Aorta (tissue), 5 donors: ENCODE measurements at places on chromosomes 5 and 9. TPM values are rescaled to one million over a fixed set of nuclear protein-coding genes. Genes with fewer than 3 reads are reported as not detected.

GRCh38 chr5:45491368-45491767 lies 204.8 kb downstream of the HCN1 start:
- H3K4me1 ChIP-seq = no peaks in the 10 kb centered on the region
- H3K36me3 ChIP-seq = no peaks in the 10 kb centered on the region
- no peaks in the 10 kb centered on the region for H3K27me3 ChIP-seq
- DNase-seq = no peak

DNA sequence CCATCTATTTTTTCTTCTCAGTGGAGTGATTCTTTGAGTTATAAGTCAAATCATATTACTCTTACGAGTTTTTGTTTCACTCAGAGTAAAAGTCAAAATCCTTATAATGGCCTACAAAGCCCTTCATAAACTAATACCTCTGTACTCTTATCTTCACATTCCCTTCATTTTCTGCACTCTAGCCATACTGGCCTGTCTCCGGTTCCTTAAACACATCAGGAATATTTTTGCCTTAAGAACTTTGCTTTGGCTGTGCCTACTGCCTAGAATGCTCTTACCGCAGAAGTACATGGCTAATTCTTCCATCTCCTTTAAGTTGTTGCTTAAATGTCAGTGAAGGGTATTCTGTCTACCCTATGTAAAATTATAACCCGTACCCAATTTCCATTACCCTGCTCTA lies 132.9 kb upstream of the GRHPR start:
- no peak overlapping the region for H3K27ac ChIP-seq
- H3K36me3 ChIP-seq = no peaks in the 10 kb centered on the region
- H3K4me3 ChIP-seq = no peak overlapping the region

DNA sequence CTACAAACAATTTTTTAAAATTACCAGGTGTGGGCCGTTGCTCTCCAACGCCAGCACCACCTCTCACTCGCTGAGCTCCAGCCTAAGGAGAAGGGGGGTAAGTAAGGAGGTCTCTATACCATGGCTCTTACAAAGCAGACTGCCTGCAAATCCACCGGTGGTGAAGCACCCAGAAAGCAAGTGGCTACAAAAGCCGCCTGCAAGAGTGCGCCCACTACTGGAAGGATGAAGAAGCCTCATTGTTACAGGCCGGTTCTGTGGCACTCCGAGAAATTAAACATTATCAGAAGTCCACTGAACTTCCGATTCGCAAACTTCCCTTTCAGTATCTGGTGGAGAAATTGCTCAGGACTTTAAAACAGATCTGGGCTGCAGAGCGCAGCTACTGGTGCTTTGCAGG lies 46.0 kb downstream of the CDO1 start:
- DNase-seq = no peak
- no peaks in the 10 kb centered on the region for H3K4me1 ChIP-seq
- no peak overlapping the region for H3K4me3 ChIP-seq
- H3K27ac ChIP-seq = no peak overlapping the region
- H3K36me3 ChIP-seq = no peaks in the 10 kb centered on the region

DNA sequence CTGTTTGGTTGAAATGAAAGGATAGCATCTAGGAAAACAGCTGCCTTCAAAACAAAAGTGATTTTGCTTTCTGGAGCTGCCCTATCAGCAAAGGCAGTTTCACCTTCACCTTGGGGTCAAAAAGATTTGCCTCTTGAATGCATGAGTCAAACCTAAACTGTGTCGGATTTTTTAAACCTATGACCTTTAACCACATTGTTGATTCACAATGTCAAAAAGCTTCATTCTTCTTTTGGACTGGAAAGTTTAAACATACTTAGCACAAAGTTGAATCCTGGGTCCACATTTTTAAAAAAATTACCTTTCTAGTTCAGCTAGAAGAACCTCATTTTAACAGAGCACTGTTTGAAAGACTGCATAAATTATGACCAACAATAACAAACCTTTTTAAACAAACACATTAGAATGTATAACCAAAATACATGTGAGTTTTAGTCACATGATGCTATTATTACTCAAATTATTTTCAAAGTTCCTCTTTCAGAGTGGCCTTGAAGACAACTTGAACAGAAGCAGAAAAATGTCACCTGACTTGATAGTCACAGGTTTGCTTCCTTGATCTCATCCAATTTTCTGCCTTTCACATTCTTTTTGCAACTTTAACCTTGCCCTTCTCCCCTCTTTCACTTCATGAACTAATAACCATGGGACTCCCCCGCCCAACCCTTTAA lies 109.7 kb upstream of the LHFPL2 start:
- no peak overlapping the region for H3K27ac ChIP-seq
- H3K4me3 ChIP-seq = no peak overlapping the region
- no peak for DNase-seq
- H3K4me1 ChIP-seq = peaks cover 2% of the 10 kb centered on the region
- no peaks in the 10 kb centered on the region for H3K36me3 ChIP-seq

DNA sequence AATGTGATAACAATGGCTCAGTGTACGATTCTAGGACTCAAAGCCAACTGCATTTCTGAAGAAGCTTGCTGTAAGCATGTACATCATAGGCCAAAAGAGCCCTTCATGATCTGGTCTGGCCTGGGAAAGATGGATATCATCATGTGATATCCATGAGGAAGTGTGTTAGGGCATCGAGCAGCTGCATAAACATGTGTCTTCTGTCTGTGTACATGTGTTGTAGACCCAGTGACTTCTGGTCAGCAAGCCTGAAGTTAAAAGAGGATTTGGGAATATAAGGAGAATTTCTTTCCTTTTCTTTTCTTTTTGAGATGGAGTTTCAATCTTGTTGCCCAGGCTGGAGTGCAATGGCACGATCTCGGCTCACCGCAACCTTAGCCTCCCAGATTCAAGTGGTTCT lies 15.5 kb upstream of the NAA35 start:
- no peaks in the 10 kb centered on the region for H3K36me3 ChIP-seq
- H3K27me3 ChIP-seq = no peaks in the 10 kb centered on the region
- no peak for DNase-seq

GRCh38 chr5:83026930-83027687 lies 50.1 kb downstream of the TMEM167A start:
- H3K27me3 ChIP-seq = no peaks in the 10 kb centered on the region
- no peak for DNase-seq
- peaks cover 2% of the 10 kb centered on the region for H3K4me1 ChIP-seq
- H3K36me3 ChIP-seq = no peaks in the 10 kb centered on the region

DNA sequence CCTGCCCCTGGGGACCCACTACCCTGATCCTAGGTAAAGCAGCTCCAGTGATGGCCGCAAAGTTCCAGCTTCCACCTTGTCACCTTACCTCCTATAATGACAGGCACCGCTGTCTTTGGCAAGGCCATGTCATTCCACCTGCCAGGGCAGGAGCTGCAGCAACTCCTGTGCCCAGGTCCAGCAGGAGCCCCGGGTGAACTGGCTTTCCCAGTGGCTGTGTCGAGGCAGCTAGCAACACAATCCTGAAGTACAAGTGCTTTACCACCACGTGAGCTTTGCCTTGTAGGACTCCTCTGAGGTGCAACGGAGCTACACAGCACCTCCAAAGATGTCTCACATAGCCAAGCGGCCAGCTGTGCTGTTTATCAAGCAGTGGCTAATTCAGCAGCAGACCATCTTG lies 20.7 kb upstream of the MGAT1 start:
- no peak overlapping the region for H3K4me3 ChIP-seq
- no peak overlapping the region for H3K27ac ChIP-seq
- DNase-seq = no peak
- H3K27me3 ChIP-seq = no peaks in the 10 kb centered on the region

DNA sequence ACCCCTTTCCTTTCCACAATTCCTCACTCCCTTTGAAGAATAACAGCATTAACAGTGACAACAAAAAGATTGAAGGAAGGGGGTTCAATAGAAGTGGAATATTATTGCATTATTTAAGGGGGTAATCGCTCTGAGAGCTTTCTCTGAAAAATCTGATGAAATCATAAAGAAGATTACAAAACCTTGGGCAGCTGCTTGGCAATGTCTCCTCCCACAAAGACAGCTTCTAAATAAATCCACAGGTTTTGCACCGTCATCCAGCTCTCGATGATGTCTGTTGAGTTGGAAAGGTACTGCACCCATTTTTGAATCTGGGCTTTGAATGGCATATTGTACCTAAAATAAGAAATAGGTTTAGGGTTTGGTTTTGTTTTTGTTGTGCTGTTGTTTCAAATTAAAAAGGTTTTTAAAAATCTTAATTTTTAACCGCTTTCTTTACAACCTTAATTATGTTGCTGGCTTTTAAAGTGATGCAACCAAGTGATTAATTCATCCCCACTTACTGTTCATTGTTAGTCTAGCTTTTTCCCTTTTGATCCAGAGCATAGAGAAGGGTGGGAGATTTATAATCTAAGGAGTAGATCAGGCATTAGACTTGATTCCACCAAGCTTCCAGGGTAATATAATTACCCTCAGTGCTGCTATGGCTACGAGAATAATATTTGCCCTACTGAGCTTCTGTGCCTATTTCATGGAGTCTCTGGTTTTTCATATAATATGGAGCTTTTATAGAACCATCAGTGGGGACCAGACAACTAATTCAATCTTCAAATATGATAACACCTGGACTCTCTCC lies 85.0 kb downstream of the DNAH5 start:
- no peaks in the 10 kb centered on the region for H3K36me3 ChIP-seq
- no peak for DNase-seq
- H3K27ac ChIP-seq = no peak overlapping the region
- no peak overlapping the region for H3K4me3 ChIP-seq

DNA sequence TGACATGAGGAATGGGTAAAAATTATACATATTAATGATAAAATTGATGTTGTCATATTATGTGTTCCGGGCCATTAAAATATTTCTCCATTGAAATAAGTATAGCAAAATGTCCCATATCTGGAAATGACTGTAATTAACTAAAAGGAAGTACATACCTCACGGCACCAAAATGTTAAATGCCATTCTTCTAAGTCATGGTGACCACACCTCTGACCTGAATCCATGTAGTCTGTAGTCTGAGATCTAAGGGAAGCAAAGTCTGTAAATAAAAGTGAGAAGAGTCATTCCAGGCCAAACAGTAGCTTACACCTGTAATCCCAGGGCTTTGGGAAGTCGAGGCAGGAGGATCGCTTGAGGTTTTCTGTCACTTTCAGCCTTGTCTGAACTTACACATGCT lies 8.7 kb upstream of the GDA start:
- H3K4me3 ChIP-seq = no peak overlapping the region
- H3K4me1 ChIP-seq = no peaks in the 10 kb centered on the region
- H3K27me3 ChIP-seq = peaks cover 3% of the 10 kb centered on the region

DNA sequence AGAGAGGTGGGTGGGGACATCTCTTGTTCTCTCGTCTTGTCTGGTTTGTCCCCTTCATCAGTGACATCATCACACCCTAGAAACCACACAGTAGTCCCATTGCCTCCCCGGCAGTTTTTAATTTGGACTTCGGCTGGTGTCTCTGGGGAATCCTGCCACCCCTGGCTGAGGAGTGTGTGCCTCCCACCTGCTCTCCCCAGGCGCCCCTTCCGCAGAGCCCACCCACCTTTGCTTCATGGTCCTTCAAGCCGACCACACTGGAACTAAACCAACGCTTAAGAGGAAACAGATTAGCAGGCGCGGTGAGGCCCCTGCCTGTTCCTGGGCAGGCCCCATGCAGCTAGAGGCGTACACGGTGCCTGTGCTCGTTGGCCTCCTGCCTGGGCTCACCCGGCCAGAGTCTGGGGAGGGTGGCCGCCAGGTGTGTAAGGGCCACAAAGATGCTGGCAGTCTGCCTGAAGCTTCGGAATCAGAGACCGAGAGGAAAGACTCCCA lies 107.6 kb upstream of the SPRY4 start:
- no peak overlapping the region for H3K27ac ChIP-seq
- H3K4me3 ChIP-seq = no peak overlapping the region
- no peaks in the 10 kb centered on the region for H3K36me3 ChIP-seq
- H3K4me1 ChIP-seq = no peaks in the 10 kb centered on the region
- DNase-seq = no peak
- H3K27me3 ChIP-seq = no peaks in the 10 kb centered on the region

DNA sequence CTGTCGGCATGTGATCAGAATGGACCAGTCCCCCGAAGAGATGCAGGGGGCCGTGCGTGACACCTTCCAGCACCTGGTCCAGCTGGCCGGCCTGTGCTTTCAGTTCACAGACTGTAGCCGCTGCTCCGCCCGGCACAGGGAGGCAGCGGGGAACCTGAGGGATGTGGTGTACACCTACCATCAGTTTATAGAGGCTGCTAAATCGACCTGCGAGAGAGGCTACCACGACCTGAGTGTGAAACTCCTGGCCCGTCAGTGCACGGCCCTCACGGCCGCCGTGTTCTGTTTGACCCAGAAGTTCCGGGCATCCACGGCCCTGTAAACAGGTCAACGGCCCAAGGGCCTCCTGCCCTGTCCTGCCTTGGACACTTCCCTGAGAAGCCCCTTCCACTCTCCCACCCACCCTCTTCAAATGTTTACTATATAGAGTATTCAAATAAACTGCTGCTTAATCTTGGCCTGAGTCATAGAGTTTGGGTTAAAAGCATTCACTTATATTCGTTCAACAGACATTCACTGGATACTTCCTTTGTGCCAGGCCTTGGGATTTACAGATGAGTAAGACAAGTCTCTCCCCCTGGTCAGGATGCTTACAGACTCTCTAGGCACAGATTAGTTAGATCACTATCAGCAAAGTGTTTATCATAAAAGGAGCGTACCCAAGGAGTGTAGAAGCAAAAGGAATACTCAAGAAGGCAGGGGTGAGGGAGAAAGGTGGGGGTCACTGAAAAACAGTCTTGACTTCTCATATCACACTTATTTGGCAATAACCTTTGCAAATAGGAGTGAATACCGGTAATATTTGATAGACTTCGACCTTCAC lies 6.9 kb upstream of the TRMT10B start:
- no peaks in the 10 kb centered on the region for H3K36me3 ChIP-seq
- no peaks in the 10 kb centered on the region for H3K4me1 ChIP-seq
- DNase-seq = no peak
- H3K4me3 ChIP-seq = no peak overlapping the region

GRCh38 chr9:17135295-17136160 lies 688 bp downstream of the CNTLN start:
- peak; percentile 80 for DNase-seq
- H3K36me3 ChIP-seq = no peaks in the 10 kb centered on the region
- H3K4me1 ChIP-seq = no peaks in the 10 kb centered on the region
- H3K27ac ChIP-seq = no peak overlapping the region
- H3K4me3 ChIP-seq = peak overlapping the region; percentile 65

GRCh38 chr9:74554751-74555419 lies 57.8 kb downstream of the RORB start:
- H3K4me3 ChIP-seq = no peak overlapping the region
- H3K27ac ChIP-seq = no peak overlapping the region
- H3K4me1 ChIP-seq = no peaks in the 10 kb centered on the region
- no peak for DNase-seq
- no peaks in the 10 kb centered on the region for H3K27me3 ChIP-seq

GRCh38 chr9:100425758-100426157 lies 1.2 kb upstream of the MSANTD3 start:
- H3K36me3 ChIP-seq = no peaks in the 10 kb centered on the region

GRCh38 chr9:132993511-132993939 lies 15.0 kb downstream of the GFI1B start:
- no peak overlapping the region for H3K27ac ChIP-seq
- H3K27me3 ChIP-seq = no peaks in the 10 kb centered on the region
- DNase-seq = no peak
- no peaks in the 10 kb centered on the region for H3K4me1 ChIP-seq

The EGFLAM gene
- 14.4 TPM for total RNA-seq

The LRRC19 gene
- total RNA-seq = not detected

The AHRR gene
- 3.8 TPM for total RNA-seq

The MAST4 gene
- total RNA-seq = 66.5 TPM

The KIF4B gene
- total RNA-seq = 0.09 TPM

The IL12B gene
- not detected for total RNA-seq

The COL23A1 gene
- total RNA-seq = 1.5 TPM

The C6 gene
- 3.0 TPM for total RNA-seq

The ARL14EPL gene
- total RNA-seq = 0.63 TPM

The ACOT12 gene
- total RNA-seq = 0.45 TPM

The EXOSC2 gene
- total RNA-seq = 18.7 TPM

The SPINK5 gene
- 0.42 TPM for total RNA-seq

The OSMR gene
- total RNA-seq = 164 TPM

The SLC34A1 gene
- total RNA-seq = not detected
